ENCODE measurements at places on chromosomes 16 and 17. TPM values are rescaled to one million over a fixed set of nuclear protein-coding genes. Genes with fewer than 3 reads are reported as not detected.

ARMC5 gene
- total RNA-seq = 12.7 TPM

MAP1LC3B gene
- 84.9 TPM for total RNA-seq

CDH15 gene
- not detected for total RNA-seq

CFAP97D1 gene
- total RNA-seq = 0.07 TPM

HS3ST2 gene
- total RNA-seq = not detected

CHD9NB gene
- 1.6 TPM for total RNA-seq

NPIPA2 gene
- 0.97 TPM for total RNA-seq

SOX15 gene
- total RNA-seq = 0.18 TPM

MFSD11 gene
- total RNA-seq = 22.7 TPM

All from A549 treated with RU486 at 1 μM for 4 hours (cell line).